ENCODE measurements at places on chromosomes 3 and 15.
A peak's percentile ranks its signal among the peaks of the same experiment; 100 is the strongest.

DNA sequence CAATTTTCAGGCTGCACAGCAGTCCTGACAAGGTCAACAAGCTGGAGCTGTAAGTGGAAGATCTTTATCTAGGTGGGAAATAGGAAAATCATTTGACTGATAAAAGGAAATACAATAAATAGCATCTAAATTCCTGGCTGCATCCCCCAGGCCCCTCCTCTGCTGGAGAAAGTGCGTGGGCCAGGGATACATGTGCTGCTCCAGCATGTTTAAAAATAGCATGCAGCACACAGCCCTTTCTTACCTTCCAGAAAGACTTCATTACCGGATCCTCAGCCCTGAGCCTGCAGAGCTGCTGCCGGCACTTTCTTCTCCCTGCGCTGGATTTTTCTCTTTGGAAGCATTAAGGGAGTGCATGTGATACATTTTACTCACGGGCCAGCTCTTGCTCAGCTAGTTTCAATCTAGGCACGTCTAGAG is 77.3 kb downstream of the HMG20A start:
- DNase-seq: no peak

GRCh38 chr3:109175411-109175810 is 38.9 kb downstream of the C3orf85 start:
- no peak for DNase-seq

DNA sequence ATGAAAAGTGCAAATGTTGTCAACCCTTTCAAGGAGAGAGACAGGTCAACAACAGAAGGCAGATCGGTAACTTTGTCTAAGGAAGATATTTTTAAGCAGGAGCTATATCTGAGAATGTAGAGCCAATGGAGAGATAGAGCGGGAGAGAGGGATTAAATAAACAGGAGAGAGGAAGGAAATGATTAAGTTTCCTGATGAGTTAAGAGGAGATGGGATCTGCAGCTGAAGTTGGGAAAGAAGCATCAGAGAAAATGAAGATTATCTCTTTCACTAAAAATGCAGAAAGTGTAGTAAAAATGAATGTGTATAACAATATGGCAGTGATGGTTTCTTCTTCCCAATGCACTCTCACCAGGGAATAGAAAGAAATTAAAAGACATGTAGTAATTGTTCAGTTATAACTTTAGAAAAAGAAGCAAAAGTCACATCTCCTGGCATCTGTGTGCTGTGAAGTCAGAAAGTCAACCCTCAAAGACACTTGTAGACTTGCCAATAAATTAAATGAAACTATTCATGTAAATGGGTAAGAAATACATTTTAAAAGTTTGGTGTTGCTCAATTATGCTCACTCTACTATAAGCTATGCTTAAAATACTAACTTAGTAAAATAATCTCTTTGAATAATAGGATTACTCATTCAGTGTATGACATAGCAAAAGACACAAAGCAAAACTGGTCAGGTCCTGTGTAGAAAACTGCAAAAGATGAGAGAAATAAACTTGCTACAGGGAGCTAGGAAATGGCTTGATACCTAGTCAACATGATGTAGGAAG is 264.6 kb downstream of the ZIC4 start:
- DNase-seq: no peak

GRCh38 chr3:128482175-128482574 is 10.8 kb downstream of the GATA2 start:
- no peak for DNase-seq

DNA sequence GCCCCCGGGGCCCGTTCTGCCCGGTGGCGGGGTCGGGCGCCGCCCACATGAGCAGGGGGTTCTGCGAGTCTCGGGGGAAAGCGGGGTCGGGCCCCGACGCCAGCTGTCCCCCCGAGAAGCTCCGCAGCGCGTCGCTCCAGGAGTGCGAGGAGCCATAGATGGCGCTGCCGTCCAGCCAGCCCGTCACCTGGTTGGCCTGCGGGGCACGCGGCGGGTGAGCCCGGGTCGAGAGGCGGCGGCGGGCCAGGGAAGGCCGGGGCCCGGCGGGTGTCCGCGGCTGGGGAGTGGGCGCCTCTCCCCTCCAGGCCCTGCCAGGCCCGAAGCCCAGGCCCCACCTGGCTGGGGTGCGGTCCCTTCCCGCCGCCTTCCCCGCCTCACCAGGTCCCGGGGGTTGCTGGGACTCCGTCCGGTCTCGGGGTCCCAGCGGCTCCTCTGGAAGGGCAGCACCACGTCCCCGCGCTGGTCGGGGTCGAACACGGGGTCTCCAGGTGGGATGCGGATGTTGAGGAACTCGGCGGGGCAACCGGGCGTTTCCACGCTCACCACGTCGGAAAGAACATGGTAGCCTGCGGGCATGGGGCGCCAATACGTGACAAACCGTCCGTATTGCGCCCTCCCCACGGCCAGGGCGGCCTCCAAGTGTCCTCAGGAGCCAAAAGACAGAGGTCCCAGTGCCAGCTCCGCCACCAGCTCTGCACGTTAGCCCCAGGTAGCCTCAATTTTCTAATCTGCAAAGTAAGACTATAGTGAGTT is 2.4 kb downstream of the DUOX2 start:
- DNase-seq: no peak

DNA sequence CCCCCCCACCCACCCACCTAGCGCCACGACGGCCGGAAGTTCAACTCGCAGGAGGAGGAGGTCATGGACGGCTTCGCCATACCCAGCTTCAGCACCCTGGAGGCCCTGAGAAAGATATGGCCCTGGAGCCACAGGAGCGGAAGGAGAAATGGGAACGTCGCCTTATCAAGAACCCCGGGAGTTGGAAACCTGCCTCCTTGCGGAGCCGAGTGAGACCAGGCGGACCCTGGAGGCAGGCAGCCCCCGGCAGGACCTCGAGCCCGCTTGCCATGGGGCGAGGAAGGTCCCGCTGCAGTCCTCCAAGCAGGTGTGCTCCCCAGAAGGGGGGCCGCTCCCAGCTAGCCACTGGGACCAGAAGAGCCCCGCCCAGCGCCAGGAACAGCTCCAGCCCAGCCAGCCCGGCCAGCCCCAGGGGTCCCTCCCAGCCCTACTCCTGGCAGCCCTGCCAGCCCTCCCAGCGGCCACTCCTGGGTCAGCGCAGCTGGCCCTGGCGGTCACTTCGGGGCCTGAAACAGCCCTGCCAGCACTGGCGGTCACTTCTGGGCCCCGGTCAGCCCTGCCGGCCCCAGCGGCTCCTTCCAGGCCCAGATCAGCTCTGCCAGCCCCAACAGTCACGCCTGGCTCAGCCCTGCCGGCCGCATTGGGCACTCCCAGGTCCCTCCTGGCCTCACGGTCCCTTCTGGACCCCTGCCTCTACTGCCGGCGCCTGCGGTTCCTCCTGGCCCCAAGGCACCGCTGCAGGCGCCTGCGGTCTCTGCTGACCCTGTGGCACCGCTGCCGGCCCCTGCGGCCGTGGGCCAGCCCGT is 10.3 kb upstream of the ROPN1B start:
- DNase-seq: no peak

GRCh38 chr15:67976506-67977073 is 77.5 kb upstream of the PIAS1 start:
- no peak for DNase-seq

DNA sequence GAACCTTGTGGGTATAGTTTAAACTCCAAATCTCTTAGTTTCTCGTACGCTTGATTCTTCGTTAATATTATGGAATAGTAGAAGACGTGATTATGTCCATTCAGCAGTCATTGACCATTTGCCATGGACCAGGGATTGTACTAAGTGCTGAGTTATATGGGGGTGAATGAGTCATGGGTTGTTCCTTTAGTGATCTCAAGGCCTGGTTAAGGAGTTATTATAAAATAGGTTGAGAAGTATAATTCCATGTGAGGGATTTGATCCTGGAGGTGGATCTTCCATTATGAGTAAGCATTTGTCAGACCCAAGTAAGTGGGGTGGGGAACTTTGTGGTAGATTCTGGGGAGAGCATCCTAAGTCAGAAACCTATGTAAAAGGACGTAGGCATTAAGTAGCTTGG is 15.4 kb downstream of the NR2C2 start:
- DNase-seq: no peak

GRCh38 chr3:169939320-169939719 is 27.3 kb upstream of the SEC62 start:
- no peak for DNase-seq

DNA sequence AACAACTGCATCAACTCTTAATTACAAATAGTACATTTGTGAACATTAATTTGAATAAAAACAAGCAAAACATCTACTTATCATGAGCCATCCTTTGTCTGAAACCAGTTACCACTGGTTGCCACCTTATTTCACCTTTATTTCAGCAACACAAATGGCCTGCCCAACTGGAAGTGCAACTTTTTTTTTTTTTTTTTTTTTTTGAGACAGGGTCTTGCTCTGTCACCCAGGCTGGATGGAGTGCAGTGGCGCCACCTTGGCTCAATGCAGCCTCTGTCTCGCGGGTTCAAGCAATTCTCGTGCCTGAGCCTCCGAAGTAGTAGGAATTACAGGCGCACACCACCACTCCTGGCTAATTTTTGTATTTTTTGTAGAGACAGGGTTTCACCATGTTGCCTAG is 13.1 kb downstream of the WDR82 start:
- DNase-seq: no peak

DNA sequence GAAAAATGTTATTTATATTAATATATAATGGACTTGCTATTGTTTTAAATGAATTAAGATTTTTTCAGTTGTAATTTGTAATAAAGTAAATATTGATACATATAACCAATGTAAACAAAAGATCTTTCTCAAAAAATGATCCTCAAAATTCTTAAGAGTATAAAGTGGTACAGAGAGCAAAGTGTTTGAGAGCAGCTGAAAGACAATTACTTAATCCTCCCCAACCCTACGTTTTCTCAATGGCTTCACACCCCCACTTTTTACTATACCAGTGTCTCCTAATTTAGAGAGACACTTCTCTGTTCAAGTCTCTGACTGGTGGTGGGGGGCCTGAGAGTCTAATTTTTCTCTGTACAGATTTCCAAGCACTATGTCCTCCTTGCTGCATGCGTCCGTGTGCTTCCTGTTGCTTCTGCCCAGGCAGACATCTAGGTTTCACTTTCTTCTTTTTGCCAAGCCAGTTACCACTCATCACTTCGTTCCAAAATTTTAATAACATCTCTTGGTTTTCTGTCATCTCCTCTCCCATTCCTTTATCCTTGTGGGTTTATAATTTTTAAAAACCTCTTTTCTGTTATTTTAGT is 276.3 kb upstream of the DNAJC19 start:
- DNase-seq: peak; percentile 16

GRCh38 chr15:72732516-72732915 is 46.5 kb downstream of the BBS4 start:
- DNase-seq: no peak

DNA sequence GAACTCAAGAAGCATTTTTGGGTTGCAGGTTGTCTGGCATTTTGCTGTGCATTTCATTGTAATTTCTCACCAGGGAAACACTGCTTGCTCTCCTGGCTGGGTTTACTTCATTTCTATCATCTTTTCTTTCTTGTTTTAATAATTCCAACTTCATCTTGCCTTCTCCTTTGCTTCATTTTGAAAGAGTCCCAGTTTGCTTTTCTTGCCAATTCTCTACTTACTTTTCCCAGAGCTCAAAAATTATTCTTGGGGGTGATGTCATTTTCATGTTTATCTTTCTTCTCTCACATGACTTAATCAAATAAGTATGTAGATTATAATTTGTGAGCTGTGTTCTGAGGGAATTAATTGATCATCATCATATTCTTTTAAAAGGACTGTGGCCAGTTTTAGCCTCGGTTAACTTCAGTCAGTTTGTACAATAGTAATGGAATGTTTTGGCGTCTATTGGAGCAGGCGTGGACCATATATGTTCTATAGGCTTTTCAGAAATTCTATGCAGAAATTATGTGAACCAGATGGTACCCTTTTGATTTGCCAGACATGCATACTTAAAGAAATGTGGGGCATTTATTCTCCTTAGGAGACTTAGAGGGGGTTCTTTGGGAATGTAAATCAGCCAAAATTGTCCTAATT is 30.1 kb downstream of the SH3GL3 start:
- DNase-seq: no peak

GRCh38 chr3:36900474-36901443 is 44.1 kb downstream of the TRANK1 start:
- no peak for DNase-seq

- no peak for DNase-seq
These were observed 64.5 kb upstream of the CADPS start for GRCh38 chr3:62939707-62940106.

DNA sequence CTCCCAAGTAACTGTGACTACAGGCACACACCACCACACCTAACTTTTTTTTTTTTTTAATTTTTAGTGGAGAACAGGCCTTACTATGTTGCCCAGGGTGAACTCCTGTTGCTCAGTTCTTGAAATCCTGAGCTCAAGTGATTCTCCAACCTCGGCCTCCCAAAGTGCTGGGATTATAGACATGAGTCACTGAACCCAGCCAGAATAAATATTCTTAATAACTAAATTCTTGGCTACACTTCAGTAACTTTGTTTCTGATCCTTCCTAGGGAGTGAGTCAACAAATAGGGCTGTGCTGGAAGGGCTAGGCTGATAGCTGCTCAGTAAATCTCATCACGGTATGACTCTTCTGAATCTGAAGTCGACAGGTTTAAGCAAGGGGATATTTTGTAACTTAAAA is 56.6 kb downstream of the P3H2 start:
- no peak for DNase-seq

GRCh38 chr3:23837286-23837685 is 31.5 kb downstream of the UBE2E1 start:
- DNase-seq: no peak

DNA sequence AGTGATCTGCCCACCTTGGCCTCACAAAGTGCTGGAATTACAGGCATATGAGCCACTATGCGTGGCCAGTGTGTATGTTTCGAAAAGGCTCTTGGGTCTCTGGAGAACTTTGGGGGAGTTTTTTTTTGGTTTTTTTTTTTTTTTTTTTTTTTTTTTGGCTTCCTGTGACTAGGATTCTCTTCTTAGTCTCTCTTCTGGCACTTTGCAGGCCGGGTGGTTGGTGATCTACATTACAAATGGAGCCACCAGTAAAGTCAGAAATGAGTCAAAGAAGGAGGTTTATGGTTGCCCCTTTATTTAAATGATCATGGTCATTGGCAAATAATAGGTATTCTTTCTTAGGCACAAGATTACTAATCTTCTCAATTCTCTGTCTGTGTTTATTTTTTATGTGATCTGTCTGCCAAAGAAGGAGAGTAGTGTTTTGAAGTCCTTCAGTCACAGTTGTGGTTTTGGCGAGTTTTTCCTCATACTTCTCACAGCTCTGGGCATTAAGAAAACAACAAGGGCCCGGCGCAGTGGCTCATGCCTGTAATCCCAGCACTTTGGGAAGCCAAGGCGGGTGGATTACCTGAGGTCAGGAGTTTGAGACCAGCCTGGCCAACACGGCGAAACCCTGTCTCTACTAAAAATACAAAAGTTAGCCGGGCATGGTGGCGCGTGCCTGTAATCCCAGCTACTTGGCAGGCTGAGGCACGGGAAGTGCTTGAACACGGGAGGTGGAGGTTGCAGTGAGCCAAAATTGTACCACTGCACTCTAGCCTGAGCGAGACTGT is 38.3 kb downstream of the PDE8A start:
- DNase-seq: no peak

DNA sequence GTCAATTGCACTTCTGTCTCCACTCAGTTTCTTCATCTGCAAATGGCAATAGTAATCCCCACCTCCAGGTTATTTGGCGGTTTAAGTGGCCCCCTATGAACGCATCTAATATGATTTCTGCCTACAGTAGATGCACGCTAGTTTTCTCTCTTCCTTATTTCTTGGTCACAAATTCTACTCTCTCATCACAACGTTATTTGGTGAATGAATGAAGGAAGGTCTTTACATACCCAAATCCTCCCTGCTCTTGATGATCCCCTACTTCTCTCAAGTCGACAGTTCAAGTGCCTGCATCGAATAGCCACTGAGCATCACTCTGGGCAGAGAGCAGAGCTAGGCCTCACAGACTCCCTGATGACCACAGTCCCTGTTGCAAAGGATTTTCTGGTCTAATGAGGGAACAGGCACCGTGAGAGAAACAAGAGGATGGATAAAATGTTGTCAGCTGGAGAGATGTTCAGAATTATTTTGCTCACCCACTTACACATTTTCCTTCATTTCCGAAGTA is 181.2 kb upstream of the SMAD3 start:
- no peak for DNase-seq
